ENCODE measurements at places on chromosomes 1 and 21.

DNA sequence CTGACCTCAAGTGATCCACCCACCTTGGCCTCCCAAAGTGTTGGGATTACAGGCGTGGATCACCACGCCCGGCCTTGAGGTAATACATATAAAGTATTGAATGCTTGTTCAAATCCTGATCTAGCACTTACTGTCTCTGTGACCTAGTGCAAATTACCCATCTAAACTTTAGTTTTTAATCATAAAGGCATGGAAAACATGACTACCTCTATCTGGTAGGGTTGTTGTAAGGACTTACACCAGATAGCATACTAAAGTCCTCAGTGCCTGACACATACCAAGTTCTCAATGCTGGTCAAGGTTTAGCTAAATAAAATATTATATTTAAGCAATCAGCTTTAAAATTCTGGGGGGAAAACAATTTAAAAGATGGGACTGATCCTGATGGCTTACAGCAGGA, 38.3 kb downstream of the RAB3GAP2 start:
- no peak for DNase-seq

DNA sequence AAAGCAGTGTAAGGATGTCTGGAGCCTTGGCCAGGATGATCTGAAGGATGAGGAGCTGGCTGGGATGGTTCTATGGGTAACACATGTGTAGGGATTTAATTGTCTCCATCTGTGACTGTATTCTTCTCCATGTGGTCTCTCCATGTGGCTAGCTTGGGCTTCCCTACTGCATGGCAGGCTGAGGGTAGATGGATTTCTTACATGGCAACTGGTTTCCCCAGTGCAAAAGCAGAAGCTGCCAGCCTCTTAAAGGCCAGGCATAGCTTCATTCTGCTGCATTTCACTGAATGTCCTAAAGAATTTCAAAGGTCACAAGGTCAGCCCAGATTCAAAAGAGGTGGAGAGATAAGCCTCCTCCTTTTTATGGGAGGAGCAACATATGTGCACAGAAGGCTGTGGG, 61.7 kb downstream of the XCL2 start:
- no peak for DNase-seq

DNA sequence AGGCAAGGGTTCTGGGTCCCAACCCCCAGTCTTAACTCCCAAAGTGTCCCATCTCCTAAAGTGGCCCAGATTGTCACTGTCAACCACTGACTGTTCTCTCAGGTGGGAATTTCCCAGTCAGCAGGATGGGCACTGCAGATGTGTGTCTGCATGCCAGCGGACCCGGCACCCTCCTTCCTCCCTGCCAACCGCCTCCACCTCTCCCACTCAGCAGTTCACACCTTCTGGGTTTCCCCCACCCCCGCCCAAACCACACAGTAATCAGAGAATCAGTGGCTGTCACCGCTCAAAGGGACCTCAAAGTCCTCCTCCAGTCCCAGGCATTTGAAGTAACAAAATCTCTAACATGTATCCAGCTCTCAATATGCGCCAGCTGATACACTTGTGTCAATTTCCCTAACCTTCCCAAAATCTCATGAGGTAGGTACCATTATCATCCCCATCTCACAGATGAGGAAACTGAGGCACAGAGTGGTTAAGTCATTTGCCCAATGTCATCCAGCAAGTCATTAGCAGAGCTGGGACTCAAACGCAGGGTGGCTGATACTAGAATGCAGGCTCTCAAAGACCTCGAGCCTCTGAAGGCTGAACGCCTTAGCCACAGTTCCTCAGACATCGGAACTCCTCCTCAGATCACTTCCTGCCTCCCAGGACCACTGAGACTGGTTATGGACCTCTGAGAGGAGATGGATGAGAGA, 4.8 kb downstream of the RUNX3 start:
- peak; percentile 58 for DNase-seq

DNA sequence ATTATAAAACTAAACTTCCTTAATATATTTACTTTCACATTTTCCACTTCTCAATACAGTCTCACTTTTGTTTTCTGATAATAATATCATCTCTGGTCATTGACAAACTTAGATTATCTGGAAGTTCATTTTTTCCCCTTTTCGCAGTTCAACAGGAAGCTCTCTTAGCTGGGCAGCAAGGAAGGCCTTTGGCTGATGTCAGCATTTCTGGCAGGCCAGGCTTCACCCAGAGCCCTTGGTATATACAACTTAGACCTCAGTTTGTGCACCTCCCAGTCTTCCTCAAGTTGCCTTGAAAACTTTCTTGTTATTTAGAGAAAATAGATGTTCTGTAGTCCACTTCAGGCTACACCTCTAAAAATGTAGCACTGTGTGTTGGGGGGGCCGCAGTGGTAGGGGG, 1103.6 kb downstream of the AMY1C start:
- no peak for DNase-seq

GRCh38 chr1:2312160-2312514, 79.2 kb downstream of the MORN1 start:
- DNase-seq: no peak

GRCh38 chr1:184838504-184838951, 83.9 kb upstream of the EDEM3 start:
- DNase-seq: no peak

DNA sequence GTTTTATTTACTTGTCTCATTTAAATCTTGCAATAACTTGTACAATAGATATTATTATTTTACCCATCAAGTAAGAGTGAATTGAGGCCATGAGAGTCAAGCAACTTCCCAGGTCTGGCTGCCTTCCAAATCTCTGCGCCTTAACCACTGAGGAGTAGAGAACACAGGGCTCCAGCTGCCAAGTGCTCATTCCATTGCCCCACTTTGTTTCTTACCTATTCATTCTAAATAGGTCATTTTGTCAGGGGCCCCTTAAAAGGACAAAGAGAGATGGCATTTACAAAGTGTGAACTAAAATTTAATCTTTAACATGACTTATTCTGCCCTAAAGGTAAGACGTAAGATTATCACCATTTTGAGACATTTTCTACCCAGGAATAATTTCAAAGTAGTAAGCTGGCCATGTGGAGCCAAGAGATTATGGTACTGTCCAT, 3.5 kb downstream of the PPP1R15B start:
- no peak for DNase-seq

GRCh38 chr1:6667139-6667538, 34.5 kb downstream of the DNAJC11 start:
- DNase-seq: no peak

- no peak for DNase-seq
Measured at GRCh38 chr1:230308039-230308438, 118.1 kb downstream of the PGBD5 start.

GRCh38 chr1:28501925-28502324, 3.9 kb upstream of the RCC1 start:
- no peak for DNase-seq

DNA sequence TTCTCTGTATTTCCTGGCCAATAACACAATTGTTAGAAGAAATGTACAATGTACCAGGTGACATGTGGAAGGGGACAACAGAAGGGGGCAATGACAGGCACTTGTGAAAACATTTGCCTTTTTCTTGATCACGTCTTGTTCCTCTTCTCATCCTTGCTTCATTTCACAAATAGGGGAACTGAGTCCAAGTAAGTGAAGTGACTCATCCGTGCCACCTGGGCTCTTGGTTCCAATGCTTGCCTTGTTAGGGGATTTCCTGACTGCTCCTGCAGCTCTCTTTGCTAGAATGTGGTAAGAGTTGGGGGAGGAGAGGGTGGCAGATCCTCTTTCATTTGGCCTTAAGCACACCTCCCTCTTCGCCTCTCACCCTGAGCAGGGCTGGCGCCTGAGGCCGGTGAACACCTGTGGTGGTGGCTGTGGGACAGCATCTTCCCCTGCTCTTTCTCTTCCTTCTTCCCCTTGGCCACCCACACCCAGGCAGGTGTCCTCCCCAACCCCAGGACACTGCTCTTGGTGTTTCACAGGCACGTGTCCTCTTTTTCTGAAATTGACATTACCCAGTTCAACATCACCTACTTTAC, 2.2 kb upstream of the RHEX start:
- DNase-seq: no peak

DNA sequence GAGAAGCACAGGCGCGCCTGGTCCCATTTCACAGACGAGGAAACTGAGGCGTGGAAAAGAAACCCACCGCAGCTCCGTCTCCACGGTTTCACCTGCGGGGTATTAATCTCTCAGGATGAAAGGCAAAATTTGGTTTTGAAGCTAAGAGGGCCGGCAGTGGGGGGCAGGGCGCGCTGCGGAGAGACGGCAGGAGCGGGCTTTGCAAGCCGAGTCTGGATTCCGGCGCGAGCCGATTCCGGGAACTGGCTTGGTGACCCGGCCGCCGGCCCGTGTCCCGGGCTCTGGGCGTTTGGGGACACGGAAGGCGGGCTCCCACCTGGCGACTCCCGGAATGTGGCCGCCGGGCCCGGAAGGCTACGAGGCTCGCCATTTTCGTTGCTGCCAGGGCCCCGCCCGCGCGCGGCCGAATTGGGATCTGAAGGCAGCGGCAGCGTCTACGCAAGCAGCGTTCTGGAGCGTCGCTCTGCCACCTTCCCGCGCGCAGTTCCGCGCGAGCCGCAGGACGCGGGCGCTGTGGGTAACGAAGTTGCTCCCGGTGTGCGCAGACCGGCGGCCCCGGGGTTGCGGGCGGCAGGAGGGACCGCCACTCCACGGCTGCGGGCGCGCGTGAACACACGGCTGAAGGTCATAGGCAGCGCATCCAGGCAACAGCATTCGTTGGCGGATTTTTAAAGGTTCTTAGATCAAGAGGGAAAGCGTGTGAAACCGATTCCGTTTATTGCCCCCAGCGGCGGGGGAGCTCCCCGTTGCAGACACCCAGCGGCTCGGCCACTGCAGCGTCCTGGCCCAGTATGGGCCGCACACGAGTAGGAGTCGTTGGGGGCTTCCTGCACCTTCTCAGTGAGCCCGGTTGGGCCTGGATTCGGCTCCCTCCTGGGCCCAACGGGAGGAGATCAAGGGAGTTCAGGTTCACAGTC, 5.4 kb upstream of the PRDM16 start:
- DNase-seq: no peak

DNA sequence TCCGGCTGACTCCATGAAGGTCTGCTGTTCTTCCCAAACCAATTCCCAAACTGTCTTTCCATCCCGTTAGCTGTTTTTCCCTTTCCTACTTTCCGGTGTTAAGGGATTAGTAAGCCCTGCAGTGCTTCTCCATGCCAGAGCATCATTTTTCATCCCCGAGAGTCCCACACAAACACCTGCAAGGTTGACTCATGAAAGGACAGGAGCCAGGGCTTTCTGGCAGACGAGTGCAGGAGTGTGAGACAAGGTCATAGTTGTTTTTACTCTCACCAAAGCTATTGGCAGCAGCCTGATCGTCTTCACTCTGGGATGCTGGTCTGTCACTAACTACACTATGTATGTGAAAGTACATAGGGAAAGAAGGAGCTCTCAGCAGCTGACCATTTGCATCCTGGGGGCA, 10.2 kb upstream of the BECN2 start:
- no peak for DNase-seq

GRCh38 chr1:108533351-108534083, 26.4 kb upstream of the EEIG2 start:
- no peak for DNase-seq

GRCh38 chr1:228304766-228305395, 97.0 kb downstream of the OBSCN start:
- no peak for DNase-seq
